AG04450 (cell line): ENCODE measurements at places on chromosomes 6 and 20.

GRCh38 chr20:44650771-44651433 lies 597 bp downstream of the ADA start:
- no peak for DNase-seq

- no peak for DNase-seq
Observed at GRCh38 chr6:123017104-123017682, 21.2 kb downstream of the CLVS2 start.

GRCh38 chr6:43943781-43944250 lies 173.8 kb downstream of the VEGFA start:
- no peak for DNase-seq

DNA sequence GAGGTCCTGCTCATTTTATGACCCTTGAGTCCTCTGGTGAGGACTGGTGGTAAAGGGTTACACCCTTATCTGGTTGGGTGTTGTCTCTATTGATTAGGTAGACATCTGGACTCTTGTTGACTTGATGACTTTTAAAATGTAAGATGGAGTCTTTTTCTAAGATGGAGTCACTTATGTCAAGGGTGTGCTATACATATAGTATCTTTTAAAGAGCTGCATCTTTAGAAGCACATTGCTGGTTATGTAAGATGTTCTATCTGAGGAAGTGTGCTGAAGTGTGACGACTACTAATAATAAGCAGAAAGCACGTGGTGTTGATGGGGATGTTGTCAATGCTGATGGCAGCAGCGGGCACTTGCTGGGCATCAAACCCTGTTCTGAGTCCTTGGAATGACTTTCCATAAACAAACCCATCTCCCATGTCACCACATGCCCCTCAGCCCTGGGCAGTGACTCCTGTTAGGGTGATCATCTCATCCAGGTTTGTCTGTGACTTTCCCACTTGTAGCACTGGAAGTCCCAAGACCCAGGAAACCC lies 229.6 kb downstream of the EYA2 start:
- DNase-seq = no peak

DNA sequence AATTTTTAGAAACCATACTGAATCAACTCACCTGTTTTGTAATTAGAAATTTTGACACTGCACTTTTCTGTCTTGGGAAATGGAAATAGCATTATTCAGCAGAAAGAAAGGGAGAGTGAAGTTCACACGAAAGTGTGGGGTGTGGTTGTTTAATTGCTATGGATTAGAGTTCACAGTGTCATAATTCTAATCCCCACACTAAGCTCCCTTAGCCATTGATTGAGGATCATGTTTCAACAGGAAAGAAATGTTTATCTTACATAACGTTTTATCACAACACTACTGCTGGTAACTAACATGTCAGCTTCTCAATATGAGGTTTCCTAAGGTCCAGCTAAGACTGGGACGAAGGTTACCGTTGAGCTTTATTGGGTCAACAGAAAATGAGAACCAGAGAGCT lies 31.4 kb upstream of the GSTA5 start:
- no peak for DNase-seq

- no peak for DNase-seq
Observed at GRCh38 chr6:168877821-168878282, 375.8 kb downstream of the THBS2 start.

DNA sequence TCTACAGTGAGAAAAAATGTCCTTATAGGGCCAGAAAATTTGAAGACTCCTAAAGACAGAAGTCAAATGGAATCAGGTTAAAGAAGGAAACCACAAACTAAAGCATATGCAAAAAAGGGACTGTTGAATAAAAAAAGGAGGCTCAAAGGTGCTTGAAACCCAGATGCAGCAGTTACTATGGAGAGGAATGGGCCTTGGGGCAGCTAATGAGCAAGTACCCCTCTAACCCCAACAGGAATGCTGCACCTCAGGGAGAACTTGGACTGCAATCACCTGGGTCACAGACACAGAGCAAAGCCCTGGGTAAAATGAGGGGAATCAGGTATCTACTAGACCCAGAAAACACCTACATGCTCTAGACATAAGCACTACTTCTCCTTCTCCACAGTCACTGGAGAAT lies 313.9 kb downstream of the UBE3D start:
- no peak for DNase-seq

- DNase-seq = no peak
Observed at GRCh38 chr6:147248859-147249258, 44.6 kb downstream of the STXBP5 start.

- DNase-seq = no peak
Observed at GRCh38 chr6:10522929-10523573, 1.9 kb downstream of the GCNT2 start.

- DNase-seq = no peak
Observed at GRCh38 chr20:63933646-63934045, 22.6 kb downstream of the UCKL1 start.
